ENCODE measurements at places on chromosomes 6 and 20. TPM values are rescaled to one million over a fixed set of nuclear protein-coding genes. Genes with fewer than 3 reads are reported as not detected.

Gene CCN2
- 39.7 TPM for total RNA-seq

Gene LRFN2
- total RNA-seq: not detected

Gene MEP1A
- not detected for total RNA-seq

Gene RFX6
- not detected for total RNA-seq

Gene NOX3
- not detected for total RNA-seq

Gene L3MBTL1
- 10.4 TPM for total RNA-seq

Gene FBXO30
- total RNA-seq: 16.2 TPM

Gene COL9A1
- total RNA-seq: not detected

Gene ADGRB3
- total RNA-seq: 0.15 TPM

Gene PROKR2
- total RNA-seq: not detected

Gene ID1
- total RNA-seq: 268 TPM

Gene KCNK15
- 0.29 TPM for total RNA-seq

Gene TSBP1
- total RNA-seq: not detected

Gene GDAP1L1
- total RNA-seq: not detected

Gene C6orf163
- total RNA-seq: 2.2 TPM

Gene SGK2
- total RNA-seq: not detected

Gene HSPA12B
- 5.1 TPM for total RNA-seq

Gene LIME1
- 9.3 TPM for total RNA-seq

Gene DDO
- 0.66 TPM for total RNA-seq

Gene TOX2
- 3.5 TPM for total RNA-seq

Gene RALGAPB
- total RNA-seq: 32.7 TPM

Gene PRSS16
- not detected for total RNA-seq

Gene MBOAT1
- 4.8 TPM for total RNA-seq

Gene C20orf144
- total RNA-seq: 0.44 TPM

Gene SOX18
- 0.29 TPM for total RNA-seq

Gene KIF16B
- total RNA-seq: 14.9 TPM

Gene CABLES2
- total RNA-seq: 1.0 TPM

Gene CFAP61
- 0.17 TPM for total RNA-seq

Measured in smooth muscle cell of trachea (primary cell).